Stimulated activated CD8-positive, alpha-beta memory T cell treated with anti-CD3 and anti-CD28 coated beads, Interleukin-4, amount 100 ng/mL, for 1 hour (primary cell): ENCODE measurements at places on chromosomes 4 and X.

DNA sequence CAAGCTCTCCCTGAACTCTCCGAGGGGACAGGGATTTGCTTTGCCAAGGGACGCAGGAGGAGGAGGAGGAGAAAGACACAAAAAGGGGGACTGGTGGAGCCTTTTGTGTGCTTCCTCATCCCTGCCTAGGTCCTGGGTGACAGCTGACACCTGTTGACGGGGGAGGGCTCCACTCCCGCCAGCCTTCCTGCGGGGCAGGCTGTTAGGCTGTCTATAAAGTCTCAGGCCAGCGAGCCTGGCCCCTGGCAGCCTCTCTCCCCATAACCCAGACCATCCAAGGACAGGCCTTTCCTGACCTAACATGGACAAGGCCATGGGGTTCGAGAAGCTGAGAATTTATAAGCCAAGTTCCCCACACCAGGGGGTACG lies 832 bp upstream of the EVC2 start:
- DNase-seq: no peak

GRCh38 chr4:148255344-148255720 lies 186.9 kb downstream of the NR3C2 start:
- DNase-seq: no peak

- DNase-seq: no peak
Observed at GRCh38 chr4:137700072-137700471, 167.8 kb upstream of the PCDH18 start.

GRCh38 chrX:41145920-41146608 lies 60.8 kb downstream of the USP9X start:
- no peak for DNase-seq

GRCh38 chr4:109560687-109561461 lies 828 bp downstream of the MCUB start:
- peak; percentile 30 for DNase-seq

GRCh38 chr4:40888933-40889332 lies 139.2 kb downstream of the NSUN7 start:
- DNase-seq: no peak

DNA sequence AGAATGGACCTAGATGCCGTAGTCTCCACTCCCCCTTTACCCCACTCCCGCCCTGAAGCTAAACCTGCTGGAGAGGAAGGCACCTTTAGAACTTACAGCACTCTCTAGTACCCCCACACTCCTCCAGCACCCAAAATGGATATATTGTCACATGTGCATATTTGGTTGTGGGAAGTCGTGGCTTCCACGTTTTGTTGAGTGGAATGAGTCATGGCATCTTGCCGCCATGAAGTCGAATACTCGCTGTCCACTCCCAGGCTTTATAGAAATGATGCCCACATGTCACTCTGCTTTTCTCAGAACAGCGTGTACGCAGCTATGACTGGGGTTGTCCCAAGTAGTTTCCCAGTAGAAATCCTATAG lies 545 bp downstream of the ABCE1 start:
- no peak for DNase-seq

GRCh38 chr4:104896660-104897645 lies 249.7 kb upstream of the TET2 start:
- no peak for DNase-seq

DNA sequence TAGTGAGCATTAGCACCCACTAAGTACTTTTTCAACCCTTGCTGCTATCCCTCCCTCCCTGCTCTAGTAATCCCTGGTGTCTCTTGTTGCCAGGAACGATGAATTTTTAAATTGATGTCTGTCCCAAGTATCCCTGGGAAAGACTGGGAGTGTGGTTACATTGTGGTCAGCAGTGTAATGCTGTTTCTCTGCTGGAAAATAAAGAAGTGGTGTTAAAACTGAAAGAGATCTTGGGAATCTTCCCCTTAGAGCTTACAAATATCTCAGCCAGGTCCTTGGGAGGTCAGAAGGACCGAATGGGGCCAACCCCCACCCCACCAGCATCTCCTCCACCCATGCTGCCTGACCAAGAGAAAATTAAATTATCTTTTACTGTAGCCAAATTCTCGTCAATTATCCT lies 174.5 kb upstream of the MXRA5 start:
- DNase-seq: no peak

DNA sequence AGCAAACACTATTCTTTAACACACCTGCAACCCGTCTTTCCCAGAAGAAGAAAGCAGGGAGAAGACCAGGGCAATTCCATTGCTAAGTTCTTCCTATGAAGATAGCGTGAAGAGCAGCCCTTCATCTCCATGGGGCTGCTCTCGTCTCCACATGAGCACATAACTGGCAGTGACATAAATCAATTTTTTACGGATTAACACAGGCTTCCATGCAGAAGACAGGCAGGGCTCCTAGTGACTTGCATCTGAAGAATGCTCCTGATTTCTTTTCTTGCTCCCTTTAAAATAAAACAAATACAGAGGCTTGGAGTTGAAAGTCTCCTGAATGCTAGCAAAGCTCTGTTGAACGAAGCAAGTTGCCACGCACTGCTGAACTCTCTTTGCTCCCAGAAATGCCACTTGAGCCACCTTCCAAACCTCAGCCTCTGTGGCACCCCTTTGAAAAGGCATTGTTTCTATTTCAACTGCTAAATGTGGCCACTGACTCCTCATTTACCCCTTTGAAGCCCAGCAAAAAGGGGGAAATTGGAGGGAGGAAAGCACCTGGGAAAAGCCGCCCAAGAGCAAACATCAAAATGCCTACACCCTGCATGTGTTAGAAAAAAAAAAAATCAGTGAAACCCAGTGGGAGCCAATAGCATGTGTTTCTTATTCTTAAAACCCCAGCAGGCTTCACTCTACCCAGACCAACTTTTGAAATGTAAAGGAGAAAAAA lies 383.7 kb downstream of the IDS start:
- no peak for DNase-seq

DNA sequence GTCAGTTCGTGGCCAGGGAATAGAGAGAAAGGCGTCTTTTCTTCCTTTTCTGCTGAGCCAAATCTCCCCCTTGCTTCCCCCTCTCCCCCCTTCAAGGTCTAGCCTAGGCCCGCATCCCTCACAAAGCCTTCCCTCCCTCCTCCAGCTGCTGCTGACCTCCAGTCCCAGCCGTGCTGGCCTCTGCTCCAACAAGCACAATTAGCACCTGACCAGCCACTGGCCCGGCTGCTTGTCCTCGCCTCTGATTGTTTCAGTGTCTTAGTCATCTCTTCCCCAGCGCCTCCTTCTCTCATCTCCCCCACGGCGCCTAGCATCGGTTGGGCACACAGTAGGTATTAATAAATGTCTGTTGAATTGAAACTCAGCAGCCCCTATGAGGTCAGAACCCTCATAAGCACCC lies 4.2 kb downstream of the ELF4 start:
- DNase-seq: no peak

DNA sequence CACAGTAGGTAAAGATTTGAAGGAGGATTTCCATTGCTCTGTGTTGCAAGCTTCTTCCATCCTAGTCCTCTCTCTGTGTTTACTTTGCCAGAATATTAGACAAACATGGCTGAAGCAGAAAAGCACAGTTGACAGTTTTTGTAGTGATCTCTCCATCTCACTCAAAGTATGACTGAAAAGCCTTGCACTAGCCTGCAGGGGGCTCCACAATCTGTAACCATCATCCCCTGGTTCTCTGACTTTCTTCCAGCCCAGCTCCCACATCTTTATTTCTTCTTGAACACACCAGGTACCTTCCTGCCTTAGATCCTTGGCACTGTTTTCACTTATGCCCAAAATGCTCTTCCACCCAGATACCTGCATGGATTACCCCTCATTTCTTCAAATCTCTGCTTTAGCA lies 34.1 kb upstream of the HHIP start:
- no peak for DNase-seq

- DNase-seq: no peak
Observed at GRCh38 chrX:3520458-3520857, 174.0 kb upstream of the MXRA5 start.

- DNase-seq: no peak
Observed at GRCh38 chr4:182764137-182764536, 153.0 kb downstream of the DCTD start.

GRCh38 chr4:10747186-10747585 lies 62.6 kb upstream of the CLNK start:
- no peak for DNase-seq

- no peak for DNase-seq
Observed at GRCh38 chr4:126888968-126889367, 743.8 kb upstream of the INTU start.

- no peak for DNase-seq
Observed at GRCh38 chrX:17706676-17707075, 30.6 kb upstream of the SCML1 start.

DNA sequence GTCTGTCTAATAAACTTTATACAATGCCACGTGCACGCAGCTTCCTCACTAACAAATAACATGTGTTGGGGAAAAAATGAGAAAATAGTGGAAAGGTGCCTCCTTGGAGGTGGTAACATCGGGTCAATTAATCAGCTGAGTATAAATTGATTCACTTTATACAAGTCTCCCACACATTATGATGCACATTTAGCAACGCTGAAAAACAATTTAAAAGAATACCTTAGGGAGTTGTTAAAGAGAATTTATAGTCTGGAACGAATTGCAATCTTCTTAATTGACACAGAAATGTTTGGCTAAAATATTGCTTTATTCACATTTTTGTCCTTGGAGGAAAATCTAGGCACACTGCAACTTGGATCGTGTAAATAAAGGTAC lies 84.2 kb downstream of the HPRT1 start:
- DNase-seq: no peak
